Lung microvascular endothelial cell (primary cell): ENCODE measurements at places on chromosomes 16 and 17. TPM values are rescaled to one million over a fixed set of nuclear protein-coding genes. Genes with fewer than 3 reads are reported as not detected.

- DNase-seq: no peak
Measured at GRCh38 chr16:1538804-1539520, 5.5 kb downstream of the TMEM204 start.

- peak; percentile 16 for DNase-seq
Measured at GRCh38 chr17:15213381-15214087, 51.6 kb downstream of the PMP22 start.

DNA sequence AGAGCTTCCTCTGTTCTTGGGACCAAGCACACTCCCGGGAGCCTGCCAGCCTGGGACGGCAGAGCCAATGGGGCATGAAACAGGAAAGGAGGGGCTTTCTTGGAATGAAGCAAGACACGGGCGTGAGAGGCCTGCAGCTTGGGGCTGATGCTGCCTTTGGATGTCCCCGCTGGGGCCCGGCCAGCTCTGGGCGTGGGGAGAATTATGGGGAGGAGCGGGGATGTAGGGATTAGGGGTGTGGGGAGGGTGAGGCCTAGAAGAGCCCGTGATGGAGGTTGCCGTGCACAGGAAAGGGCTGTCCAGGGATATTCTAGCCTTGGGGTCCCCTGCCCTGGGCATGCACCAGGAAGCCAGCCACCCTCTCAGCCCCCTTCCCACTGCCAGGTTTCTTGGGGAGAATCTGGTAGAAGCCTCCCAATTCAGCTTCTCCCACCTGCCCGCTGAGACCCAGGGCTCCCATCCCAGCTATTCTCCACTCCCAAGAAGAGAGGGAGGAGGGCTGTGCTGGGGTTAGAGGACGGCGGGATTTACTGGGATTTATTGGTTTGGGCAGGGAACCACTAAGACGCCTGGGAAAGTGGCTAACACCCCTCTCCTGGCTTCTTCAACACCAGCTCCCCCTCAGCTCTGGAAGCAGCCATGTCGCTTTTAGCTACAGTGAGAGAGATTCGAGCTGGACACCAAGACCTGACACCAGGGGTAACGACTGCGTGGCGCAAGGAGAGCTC, 20.0 kb upstream of the NXPH3 start:
- no peak for DNase-seq

DNA sequence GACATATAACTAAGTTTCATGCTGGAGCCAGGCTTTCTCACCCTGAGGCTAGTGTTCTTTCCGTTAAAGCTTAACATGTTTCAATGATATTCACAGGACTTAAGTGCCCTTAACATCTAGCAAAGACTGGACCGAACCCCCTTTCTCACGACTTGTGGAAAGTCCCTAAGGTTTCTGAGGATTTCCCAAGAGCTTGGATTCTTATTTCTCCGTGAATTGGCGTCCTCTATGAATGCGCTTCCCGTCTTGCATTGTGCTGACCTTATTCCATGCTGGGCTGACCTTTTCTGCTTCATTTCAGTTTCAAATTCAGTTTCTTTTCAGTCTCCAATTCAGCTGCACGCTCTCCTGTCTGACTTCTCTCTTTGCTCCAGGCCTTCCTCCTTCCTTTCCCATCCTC, 206.4 kb downstream of the HS3ST3A1 start:
- DNase-seq: no peak

The NXN gene
- total RNA-seq: 69.1 and 132 TPM in 2 replicates

DNA sequence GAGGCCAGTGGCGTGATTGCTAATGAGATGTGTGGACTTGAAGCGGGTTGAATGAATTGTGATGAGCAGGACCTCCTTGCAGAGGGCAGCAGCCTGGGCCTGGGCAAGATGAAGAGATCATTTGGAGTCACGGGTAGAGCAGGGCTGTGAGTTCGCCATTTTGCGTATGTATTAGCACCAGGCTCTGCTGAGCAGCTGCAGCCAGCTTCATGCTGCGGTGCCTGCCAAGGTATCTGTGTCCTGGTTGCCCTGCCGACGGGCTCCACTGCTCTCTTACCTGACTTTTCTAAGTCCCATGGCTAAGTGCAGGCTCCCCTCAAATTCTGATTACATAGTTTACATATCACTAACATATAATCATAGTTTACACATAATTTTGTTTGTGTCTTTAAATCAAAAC, 295.7 kb downstream of the SNX29 start:
- DNase-seq: no peak

The CRK gene
- 81.7 and 95.8 TPM in 2 replicates for total RNA-seq

The TNFRSF17 gene
- total RNA-seq: not detected in 2 replicates

The PAFAH1B1 gene
- total RNA-seq: 53.6 and 58.3 TPM in 2 replicates
